ENCODE measurements at places on chromosomes 6 and 20.

GRCh38 chr20:16229813-16230212 is 343.4 kb downstream of the KIF16B start:
- no peak for DNase-seq

DNA sequence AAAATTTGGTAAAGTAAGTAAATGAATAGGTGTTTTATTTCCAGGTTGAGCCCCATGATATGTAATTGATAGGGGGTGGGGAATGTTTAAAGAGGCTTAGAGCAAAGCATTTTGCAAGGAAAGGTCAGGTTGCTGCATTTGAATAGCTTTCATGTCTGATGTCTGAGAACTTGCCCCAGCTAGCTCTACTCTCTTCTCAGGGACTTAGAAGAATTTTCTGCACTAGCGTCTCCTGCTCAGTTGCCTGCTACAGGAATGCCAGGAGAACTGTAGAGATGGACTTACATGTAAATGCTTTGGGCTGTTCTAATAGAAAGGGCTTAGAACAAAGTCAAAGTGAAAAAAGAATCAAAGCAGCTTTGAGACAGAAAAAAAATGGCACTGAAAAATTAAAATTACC is 35.5 kb downstream of the TRMT6 start:
- no peak for DNase-seq

GRCh38 chr20:46828471-46828870 is 66.2 kb upstream of the EYA2 start:
- DNase-seq = no peak

DNA sequence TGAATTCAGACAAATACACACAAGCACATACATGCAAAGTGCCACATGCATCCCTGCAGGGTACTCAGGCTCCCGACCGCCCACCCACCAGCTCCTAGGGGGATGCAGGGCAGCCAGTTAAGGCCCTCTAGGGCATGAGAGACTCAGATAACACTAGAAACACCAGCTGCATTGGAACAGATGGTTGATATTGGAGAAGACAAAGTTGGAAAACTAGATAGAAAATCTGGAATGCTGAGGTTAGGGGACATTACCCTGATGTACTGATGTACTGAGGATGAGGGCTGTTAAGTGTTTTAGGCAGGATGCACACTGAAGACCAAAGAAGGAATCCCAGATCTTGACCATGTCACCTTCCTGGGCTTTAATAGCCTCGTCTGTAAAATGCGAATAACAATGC is 134.6 kb upstream of the ECI2 start:
- no peak for DNase-seq

DNA sequence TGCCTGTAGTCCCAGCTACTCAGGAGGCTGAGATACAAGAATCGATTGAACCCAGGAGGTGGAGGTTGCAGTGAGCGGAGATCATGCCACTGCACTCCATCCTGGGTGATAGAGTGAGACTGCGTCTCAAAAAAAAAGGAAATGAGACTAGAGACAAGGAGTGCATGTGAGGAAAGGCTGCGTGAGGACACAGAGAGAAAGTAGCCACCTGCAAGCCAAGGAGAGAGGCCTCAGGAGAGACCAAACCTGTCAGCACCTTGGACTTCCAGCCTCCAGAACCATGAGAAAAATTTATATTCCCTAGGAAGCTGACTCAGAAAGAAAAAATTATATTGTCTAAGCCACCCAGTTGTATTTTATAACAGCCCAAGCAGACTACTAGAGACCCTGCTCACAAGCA is 7.4 kb upstream of the BEND3 start:
- no peak for DNase-seq

GRCh38 chr6:43826730-43827129 is 56.7 kb downstream of the VEGFA start:
- no peak for DNase-seq

DNA sequence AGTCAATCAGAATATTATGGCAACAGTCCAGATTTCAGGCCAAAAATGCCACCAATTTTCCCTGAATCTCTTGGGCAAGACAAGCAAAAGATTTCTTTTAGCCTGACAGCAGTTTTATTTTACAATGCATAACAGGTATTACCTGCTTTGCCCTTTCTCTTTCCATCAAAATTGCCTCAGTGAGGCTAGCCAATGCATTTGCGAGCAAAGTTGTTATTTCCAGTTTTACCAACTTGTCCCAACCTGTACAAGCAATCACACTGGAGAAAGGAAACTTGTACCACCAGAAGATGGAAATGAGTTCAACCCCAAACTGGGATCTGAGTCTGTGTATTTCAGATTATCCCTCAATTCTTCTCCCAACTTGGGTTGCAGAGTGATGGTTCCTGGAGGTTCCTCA is 279.9 kb upstream of the CDYL start:
- DNase-seq = no peak

DNA sequence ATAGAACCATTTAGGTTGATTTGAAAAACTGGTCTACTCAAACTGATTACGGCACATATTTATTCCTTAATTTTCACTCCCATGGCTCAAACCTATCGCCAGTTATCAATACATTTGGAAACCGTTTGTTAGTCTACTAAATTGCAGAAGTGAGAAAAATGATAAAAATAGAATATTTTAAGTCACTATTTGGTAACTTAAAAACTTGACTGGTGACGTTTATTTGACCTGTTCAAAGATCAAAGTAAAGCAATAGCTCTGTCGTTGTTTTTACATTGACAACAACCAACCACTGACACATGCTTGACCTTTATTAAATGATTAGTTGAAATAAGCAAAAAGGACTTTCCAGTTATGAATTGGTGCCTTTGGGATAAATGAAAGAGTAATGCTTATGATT is 402.9 kb upstream of the MAP3K7 start:
- DNase-seq = no peak

GRCh38 chr6:119158057-119158848 is 79.8 kb upstream of the FAM184A start:
- no peak for DNase-seq

DNA sequence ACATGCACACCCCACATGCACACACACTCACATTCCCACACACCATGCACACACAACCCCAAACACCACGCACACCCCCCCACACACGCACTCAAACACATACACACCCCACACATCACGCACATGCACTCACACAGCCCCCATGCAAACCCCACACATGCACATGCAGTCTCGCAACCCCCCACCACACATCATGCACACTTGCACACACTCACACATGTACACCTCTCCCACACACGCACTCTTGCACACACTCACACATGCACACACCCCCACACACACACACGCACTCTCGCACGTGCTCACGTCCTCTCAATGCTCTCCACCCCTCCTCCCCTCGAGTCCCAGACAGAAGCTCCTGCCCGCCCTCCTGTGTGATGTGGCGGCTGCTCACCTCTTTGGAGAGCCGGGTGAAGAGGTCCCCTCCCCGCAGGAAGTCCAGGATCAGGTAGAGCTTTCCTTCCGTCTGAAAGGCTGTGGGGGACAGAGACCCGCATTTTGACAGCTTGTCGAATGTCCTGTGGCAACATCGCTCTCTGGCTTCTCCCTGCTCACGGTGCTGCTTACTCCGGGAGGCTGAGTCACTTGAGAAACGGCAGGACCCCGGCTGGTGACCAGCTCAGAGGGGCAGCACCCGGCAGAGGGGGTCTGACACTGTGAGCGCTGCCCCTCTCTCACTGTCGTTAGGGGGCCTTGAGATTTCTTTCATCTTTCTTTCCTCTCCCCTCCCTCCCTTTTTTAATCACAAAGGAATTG is 78.5 kb downstream of the RAMACL start:
- no peak for DNase-seq

DNA sequence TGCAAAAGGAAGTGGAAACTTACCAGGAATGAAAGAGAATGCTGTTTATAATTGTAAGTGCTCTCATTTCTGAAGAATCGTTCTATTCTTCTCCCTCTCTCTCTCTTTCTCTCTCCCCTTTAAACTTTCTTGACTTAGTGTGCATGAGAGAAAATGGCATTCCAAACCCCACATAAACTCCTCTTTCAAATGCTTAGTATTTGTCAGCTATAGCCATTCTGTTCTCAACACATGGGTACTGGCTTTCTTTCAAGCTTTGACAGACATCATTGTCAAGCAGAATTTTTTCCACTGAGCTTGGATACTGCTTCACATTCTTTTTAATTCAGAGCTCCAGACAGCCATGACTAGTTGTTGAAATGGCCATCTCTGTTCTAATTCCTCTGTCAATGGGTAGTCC is 51.1 kb upstream of the PREP start:
- DNase-seq = no peak

GRCh38 chr6:158421381-158421780 is 109.1 kb downstream of the TULP4 start:
- DNase-seq = no peak

DNA sequence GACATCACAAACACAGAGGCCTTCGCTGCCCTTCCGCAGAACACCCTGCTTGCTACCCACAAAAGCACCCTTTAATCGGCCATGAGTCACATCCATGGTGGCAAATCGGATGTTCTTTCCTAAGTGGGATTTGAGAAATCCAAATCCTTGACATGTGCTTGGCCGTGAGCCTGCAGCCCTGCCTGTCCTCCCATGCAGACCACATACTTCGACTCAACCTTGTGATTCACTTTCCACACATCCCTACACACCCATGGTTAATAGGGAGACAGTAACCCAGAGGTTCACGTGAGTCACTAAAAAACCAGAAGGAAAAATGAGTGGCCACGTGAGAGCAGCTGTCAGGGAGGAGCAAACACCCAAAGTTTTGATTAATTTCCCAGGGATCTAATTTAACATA is 19.4 kb downstream of the RAMACL start:
- DNase-seq = no peak

- no peak for DNase-seq
Measured at GRCh38 chr6:31971279-31971992, 502 bp downstream of the DXO start.

DNA sequence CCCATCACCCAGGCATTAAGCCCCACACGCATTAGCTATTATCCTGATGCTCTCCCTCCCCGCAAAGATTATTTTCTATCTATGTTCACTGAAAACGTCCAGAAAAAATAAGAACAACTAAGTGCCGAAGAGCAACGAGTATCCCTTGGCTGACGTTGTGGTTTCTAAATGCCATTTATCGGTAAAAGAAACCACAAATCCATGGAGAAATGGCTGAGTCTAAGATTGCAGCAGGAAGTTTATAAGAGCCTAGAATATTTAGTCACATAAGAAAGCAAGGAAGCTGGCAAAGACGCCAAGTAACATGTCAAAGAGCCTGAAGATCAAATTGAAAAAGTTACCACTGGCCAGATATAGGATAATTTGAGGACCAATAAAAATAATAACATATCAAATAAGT is 18.1 kb upstream of the NOX3 start:
- DNase-seq = no peak

GRCh38 chr20:20102716-20103258 is 50.5 kb downstream of the CFAP61 start:
- no peak for DNase-seq

- DNase-seq = no peak
Measured at GRCh38 chr6:52976591-52977035, 18.5 kb downstream of the GSTA4 start.

DNA sequence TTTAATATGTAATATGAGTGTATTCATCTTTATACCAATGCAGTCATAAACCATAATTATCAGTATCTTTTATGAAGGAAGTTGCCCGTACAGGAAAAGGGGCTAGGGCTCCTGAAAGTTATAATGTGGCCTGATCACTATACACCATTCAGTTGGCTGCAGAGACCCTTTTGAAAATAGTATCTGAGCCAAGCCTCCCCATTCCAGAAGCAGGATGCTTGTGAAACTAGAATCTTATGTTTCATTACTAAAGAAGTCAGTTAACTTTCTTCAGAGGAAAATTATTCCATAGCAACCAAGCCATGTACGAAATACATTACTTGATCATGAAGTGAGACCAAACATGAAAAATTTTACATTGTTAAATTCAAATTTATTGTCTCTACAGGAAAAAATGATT is 251.5 kb upstream of the TCF21 start:
- no peak for DNase-seq

- no peak for DNase-seq
Measured at GRCh38 chr20:57787151-57787989, 77.6 kb upstream of the PMEPA1 start.

- no peak for DNase-seq
Measured at GRCh38 chr6:74720923-74721322, 484.9 kb downstream of the COL12A1 start.

DNA sequence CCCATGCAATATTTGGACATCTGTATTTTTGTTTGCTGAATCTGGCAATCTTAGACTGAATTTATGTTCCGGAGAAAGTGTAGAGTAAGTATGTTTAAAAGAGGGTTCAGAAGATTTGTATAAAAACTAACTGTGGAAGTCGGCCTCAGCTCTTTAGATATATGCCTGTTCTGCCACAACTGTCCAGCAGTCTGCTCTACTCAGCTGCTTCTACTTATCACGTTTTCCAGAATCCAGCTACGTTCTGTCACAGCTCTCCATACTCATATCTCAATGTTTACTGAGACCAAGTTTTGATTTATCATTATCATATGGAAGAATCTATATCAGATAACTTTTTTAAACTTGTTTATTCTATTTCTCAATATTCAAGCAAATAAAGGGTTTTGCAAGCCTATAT is 721.3 kb downstream of the EYS start:
- no peak for DNase-seq

GRCh38 chr20:59120491-59120890 is 43.1 kb upstream of the ZNF831 start:
- DNase-seq = no peak

- DNase-seq = no peak
Measured at GRCh38 chr6:111973118-111973761, 80.7 kb upstream of the CCN6 start.

GRCh38 chr20:54043076-54043967 is 27.1 kb downstream of the BCAS1 start:
- DNase-seq = no peak

GRCh38 chr6:125679651-125680050 is 69.8 kb upstream of the HEY2 start:
- no peak for DNase-seq

GRCh38 chr6:56440551-56440981 is 193.2 kb upstream of the COL21A1 start:
- no peak for DNase-seq

DNA sequence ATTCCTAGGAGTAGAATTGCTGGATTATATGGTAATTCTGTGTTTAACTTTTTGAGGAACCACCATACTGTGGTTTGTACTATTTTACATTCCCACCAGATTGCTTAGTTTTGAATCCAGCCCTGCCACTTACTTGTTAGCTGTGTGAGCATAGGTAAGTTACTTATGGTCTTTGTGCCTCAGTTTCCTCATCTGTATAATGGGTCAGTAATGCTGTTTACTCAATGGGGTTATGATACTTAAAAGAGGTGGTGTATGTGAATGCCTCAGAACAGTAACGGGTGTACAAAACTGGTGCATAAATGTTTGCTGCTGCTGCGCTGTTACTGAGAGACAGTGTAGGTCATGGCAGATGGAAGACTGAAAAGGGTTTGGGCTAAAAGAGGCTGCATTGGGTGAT is 239.3 kb downstream of the NRN1 start:
- DNase-seq = no peak

GRCh38 chr6:3328145-3328544 is 69.4 kb downstream of the PSMG4 start:
- DNase-seq = no peak
